Dermis microvascular lymphatic vessel endothelial cell (primary cell): ENCODE measurements at places on chromosomes 13 and 19.

DNA sequence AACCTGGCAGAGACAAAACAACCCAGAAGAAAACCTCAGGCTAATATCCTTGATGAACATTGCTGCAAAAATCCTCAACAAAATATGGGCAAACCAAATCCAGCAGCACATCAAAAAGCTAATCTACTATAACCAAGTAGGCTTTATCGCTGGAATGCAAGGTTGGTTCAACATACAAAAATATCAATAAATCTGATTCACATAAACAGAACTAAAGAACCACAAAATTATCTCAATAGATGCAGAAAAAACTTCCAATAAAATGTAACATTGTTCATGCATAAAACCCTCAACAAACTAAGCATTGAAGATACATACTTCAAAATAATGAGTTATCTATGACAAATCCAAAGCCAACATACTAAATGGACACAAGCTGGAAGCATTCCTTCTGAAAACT is 8.8 kb downstream of the ZNF724 start:
- no peak for DNase-seq

GRCh38 chr13:71156550-71156949 is 710.5 kb downstream of the DACH1 start:
- no peak for DNase-seq

DNA sequence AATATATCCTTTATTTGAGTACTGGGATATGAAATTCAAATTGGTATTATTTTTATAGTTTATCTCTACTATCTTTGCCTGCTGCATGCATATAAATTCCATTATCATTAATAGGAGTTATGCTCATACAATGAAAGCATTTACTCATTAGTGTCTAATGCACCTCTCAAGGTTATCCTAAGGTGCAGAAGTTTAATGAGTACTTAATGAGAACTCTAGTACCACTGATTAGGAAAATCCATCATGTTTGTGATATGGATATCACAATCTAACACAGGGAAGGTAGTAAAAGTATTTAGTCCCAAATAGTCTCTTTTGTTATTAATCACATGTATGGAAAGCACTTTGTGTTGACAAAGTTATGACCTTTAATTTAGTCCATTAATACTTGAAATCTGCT is 77.2 kb upstream of the SLC10A2 start:
- no peak for DNase-seq

GRCh38 chr13:75804605-75805004 is 168.5 kb downstream of the LMO7 start:
- DNase-seq, result no peak
